Substantia nigra (tissue), 51 donors: ENCODE measurements at places on chromosomes 2 and 18.
A peak's percentile ranks its signal among the peaks of the same experiment; 100 is the strongest.

DNA sequence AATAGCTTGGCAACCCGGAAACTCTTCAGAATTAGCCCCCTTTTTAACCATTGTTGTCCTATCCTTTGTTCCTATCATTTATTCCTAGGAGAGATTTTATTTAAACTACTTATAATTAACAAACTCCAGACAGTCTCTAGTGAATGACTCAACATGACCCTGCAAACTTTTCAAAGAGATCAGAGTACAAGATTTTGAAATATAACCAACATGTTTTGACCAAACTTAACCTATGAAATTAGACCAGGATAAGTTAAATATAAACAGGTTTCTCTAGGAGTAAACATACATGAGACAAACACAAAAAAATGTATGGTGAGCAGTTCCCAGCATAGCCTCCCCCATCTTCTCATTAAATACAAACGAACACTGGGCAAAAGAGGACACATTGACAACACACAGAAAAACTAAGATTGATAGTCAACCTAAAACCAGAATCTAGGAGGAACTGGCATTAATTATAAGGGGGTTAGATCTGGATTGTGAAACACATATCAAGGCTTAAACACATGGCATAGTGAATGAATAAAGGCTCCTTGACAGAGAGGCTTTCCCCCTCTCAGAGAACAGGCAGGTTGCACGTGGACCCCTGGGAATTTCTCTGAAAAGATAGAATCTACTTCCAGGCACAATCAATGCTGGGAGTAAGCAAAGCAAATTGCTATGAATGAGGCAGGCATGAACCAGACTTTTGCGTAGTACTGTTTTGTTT lies 284.1 kb downstream of the IRS1 start:
- no peak for DNase-seq

- DNase-seq = no peak
Observed at GRCh38 chr2:51528156-51528555, 496.2 kb upstream of the NRXN1 start.

DNA sequence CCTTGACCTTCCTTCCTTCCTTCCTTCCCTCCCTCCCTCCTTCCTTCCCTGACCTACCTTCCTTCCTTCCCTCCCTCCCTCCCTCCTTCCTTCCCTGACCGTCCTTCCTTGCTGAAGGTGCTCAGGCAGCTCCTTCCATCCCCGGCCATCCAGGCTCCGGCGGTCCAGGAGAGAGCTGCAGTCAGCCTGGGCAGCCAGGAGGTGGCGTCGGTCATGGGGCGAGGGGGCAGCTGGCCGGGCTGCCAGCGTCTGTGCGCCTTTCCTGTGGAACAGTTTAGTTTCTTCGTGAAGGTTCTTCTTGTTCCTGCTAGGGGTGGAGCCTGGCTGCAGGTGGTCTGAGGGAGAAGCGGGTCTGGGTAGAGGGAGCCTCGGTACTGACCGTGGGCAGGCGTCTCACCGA lies 15.7 kb downstream of the GPR35 start:
- no peak for DNase-seq

GRCh38 chr2:12223732-12224131 lies 477.3 kb downstream of the LPIN1 start:
- DNase-seq = no peak

DNA sequence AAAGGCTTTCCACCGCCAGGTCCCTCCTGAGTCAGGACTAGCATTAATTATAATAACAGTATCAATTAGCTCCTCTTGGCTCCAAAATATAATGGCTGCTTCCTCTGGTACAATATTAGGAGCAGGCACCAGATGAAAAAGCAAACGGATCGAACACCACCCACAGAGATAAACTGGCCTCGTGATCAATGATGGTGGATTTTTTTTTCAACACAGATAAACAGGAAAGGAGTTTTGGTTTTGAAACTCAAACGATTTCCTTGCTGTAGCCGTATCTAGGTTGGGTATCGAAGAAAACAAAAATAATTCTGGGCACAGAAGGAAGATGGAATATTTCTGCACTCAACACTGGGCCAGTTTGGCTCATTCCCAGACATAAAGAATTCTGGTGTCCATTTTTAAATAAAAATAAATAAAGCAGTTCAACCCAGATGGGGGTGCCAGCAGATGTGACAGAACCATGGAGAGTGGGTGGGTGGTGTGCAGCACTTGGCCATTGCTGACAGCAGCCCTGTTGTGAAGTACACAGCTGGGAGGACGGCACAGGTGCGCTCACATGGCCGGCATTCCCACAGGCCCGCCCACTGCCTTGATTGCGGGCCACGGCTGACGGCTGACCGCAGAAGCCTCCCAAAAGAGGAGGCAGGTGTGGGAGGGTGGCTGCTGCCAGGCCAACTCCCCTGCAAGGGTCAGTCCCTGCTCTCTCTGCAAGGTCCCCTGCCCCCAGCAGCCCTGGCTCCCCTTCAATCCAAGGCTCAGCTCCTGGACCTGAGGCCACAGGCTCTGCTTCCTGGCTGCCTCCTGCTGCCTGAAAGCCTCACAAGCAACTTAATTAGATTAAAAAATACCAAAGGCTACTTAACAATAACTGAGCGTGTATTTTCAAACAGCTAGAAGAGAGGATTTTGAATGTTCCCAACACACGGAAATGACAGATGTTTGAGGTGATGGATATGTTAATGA lies 351.9 kb upstream of the ID2 start:
- peak; percentile 5 for DNase-seq

DNA sequence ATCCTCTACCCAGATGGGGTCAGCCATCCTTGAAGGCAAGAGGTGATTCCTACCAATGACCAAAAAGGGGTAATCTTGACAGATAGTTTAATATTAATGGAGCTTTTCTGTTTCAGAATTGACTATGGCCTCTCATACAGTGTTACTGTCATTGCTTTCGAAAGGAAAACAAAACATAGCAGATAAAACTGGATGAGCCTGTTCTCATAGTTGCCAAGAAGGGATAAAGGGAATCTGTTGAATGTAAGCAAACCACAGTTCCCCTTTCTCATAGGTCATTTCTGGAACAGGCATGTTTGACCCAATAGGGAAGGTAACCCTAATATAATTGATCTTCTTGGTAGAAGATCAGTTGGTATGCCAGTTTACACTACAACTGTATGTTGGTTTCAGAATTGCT lies 1.6 kb downstream of the RAB27B start:
- DNase-seq = no peak

DNA sequence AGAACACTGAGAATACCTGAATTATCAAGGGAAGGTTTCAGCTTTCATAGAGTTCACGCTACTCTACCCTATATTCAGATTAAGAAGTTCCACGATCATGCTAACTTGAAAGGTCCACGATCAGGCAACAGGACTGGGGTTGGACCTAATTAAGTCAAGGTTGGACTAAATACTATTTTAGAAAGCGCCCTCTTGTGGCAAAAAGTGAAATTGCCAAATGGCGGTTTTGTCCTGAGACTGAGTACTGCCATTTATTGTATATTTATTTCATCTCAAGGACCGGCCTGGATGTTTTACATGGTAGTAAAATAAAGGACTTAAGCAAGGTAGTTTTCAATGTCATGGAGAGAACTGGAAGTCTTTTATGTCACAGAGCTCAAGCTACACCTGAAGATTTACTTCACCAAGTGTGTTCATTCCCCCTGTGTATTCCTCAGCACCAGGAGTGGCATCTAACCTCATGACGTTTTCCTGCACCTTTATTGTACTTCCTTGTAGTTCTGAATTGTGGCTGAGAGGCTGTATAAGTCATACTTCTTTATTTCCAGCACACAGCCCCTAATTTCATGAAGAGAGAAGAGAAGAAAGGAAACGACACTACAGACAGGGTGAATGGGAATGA lies 56.8 kb downstream of the SRD5A2 start:
- DNase-seq = no peak

DNA sequence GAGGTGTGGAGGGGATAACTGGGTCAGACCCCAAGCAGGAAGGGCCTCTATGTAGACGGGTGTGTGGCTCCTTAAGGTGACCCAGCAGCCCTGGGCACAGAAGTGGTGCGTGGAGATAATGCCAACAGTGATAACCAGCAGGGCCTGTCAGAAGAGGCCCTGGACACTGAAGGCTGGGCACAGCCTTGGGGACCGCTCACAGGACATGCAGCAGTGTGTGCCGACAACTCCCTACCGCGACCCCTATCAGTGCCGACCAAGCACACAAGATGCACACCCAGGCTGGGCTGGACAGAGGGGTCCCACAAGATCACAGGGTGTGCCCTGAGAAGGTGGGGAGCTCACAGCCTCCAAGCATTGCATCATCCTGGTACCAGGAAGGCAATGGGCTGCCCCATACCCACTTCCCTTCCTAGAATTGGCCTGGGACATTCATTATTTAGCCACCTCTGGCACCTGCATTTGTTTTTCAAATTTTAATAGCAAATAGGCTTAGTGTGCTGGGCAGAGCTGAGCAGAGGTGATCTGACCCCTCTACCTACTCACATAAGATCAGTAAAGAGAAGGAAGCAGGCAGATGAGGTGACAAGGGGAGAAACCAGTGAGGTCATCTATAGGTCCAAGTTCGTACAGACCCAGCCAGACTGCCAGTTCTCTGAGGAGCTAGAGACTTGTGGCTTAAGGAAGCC lies 55.2 kb downstream of the BCL11A start:
- no peak for DNase-seq

GRCh38 chr18:45745817-45746461 lies 22.0 kb downstream of the SLC14A1 start:
- no peak for DNase-seq

DNA sequence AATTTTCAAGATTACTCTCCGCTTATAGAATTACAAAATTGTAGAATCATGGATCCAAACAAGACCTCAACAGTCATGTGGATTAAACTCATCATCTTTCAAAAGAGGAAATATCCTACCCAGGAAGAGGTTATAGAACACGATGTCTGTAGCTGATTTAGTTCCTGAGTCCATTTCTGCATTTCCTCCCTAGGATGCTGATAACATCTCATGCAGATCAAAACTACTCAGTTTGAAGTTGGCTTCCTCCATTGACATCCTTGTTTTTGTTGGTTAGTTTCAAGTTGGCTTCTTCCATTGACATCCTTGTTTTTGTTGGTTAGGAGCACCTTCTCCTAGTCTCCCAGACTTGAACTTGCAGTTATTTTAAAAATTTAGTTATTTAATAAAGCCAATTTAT lies 147.5 kb downstream of the PARD3B start:
- DNase-seq = no peak

DNA sequence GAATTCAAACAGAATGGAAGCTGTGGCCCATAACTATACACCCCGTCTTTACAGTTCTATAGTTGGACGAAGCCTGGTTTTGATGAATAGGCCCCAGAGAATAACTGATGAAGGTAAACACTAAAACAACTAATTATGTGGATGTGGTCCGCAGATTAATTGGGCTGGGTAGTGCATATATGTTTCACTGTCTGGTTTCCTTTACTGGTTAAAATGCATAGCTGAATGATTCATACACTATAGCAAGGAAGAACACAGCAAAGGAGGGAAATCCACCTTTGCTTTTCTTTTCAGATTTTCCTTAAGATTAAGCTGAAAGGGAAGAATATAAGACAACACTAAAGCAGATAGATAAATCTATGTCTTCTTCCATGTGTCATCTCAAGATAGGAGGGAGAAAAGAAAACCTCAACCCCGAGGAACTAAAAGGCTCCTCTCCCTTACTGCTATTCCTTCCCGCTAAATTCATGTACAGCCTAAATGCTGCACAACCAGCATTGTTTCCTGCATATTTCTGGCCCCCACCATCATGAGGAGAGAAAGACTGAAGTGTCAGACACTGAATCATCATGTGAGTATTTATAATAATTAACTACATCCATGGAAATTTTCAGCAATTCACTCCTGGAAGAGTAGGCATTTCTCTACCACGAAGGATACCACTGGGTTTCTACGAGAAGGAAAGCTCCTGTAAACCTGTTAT lies 297.1 kb upstream of the CCDC68 start:
- DNase-seq = no peak

DNA sequence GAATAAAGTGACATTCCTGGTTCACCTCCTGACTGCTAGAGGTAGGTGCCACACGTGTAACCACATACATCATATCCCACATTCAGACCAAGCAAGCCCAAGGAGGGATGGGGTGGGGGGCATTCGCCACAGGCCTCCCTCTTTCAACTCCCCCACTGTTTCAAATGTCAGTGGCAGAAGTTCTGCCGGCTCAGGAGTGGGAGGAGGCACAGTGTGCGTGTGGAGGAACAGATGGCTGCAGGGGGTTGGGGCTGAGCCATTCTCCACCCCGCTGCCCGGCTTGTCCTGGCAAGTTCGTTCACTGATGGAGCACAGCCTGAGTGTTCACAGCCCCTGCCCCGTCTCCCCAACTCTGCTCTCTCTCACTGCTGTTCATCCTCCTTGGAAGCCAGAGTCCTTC lies 75.4 kb upstream of the TANC1 start:
- DNase-seq = no peak

DNA sequence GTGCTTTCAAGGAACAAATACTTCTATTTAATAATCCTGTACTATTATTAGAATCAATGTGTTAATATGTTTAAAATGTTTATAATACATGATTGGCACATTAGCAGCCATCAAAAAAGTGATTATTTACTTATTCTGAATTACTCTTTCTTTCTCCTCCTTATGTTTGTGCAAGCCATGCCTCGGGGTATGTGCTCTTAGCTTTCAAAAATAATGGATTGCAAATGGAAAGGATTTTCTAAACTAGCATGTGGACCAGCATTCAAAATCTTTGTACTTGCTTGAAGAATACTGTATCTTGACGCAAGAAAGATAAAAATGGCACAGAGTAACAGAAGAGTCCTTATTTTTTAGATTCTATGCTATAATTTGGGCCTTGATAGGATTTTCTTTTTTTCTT lies 156.5 kb downstream of the CDH7 start:
- DNase-seq = no peak

GRCh38 chr2:27407798-27408491 lies 1.4 kb downstream of the PPM1G start:
- DNase-seq = no peak
